Activated CD8-positive, alpha-beta memory T cell treated with anti-CD3 and anti-CD28 coated beads for 1 hour (primary cell): ENCODE measurements at places on chromosomes 7 and 10.

DNA sequence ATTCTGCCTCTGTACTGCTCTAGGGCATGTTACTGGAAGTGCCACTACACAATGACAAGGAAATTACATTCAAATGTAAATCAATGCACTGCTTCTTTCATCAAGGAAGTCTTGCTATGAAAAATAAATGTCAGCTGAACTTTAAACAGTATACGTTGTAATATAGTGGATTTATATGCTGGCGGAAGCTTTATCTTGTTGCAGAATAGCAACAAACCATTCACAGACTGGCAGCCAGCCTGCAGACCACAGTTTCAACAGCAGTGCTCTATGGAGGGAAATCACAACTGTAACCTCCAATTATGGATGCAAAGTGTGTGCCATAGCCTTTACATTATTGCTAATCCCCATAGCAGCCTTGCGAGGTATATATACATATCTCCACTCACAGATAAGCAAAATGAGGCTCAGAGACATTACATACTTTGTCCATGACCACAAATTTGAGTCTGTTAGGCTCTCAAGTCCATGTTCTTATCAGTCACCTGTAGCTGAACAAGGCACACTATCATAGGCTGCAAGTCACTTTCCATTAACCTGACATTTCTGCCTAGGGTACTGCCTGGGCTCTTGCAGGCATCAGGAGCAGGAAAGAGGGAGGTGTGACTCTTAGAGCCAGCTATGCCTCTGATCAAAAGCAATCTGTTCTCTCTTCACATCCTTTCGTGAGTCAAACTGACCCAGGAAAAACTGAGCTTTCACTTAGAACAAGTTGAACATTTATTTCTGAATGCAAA, 22.6 kb downstream of the COL28A1 start:
- DNase-seq = no peak

GRCh38 chr10:77405771-77406241, 231.8 kb downstream of the KCNMA1 start:
- DNase-seq = no peak

DNA sequence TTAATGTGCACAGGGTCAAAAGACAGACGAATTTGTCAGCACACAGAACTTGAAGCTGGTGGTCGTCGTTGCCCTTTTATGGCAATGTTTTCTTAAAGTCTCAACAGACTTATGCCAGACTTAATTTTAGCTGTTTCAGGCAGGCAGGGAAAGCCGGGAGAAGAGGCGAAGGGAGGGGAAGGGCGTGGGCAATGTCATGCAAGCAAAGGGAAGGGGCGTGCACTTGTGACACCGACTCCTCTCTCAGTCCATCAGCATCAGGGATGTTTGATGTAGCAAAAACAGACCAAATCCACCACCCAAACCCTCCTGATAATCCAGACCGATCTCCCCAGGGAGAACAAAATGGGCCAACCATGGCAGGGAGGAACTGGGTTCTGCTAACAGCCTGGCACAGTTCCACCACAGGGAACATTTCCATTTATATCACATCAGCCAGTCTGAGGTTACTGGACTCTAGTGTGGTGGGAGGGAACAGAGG, 118.1 kb upstream of the RHEB start:
- DNase-seq = no peak

GRCh38 chr7:131268906-131269305, 58.8 kb upstream of the MKLN1 start:
- no peak for DNase-seq

DNA sequence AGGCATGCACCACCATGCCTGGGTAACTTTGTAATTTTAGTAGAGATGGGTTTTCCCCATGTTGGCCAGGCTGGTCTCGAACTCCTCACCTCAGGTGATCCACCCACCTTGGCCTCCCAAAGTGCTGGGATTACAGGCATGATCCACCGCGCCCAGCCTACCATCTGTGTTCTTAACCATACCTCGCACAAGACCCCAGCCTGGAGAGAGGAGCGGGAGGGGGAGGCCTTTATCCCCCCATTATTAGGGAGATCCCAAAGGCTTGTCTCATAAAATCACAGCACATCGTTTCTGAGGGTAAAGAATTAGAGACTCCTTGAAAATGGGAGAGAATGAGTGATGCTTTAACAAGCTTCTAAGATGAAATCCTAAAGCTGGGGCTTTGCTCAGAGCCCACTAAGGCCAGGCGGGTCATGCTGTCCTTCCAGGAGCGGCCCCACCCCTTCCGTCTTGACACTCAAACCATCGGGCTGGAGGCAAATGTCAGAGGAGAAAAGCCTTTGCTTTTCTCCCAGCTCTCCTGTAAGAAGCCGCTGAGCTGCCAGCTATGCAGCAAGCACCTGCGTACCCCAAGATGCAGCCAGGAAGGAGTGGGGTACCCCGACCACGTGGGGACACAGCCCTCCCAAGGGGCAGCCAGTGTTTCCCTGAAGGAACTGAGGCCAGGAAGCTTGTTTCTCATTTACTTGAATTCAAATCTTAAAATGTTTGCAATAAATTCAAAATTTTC, 339.7 kb downstream of the PTPRN2 start:
- DNase-seq = no peak

GRCh38 chr7:44574287-44574872, 672 bp upstream of the DDX56 start:
- no peak for DNase-seq

- no peak for DNase-seq
Observed at GRCh38 chr7:6448943-6449543, 1.3 kb upstream of the DAGLB start.

- no peak for DNase-seq
Observed at GRCh38 chr7:157623556-157623955, 286.8 kb downstream of the DNAJB6 start.

- DNase-seq = no peak
Observed at GRCh38 chr7:135160858-135161653, 9.5 kb downstream of the CYREN start.

DNA sequence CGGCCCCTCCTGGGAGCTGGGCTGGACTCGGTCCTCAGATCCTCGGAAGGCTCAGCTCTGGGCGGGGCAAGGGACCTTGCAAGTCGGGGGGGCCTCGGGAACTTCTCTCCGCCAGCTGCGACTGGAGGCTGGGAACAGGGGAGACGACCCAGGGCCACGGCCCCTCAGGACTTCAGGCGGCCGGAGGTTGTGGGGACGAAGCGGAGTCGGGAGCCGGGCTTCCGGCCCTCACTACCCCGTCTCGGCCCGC, 2.6 kb downstream of the ADIRF start:
- no peak for DNase-seq

GRCh38 chr10:100637785-100638184, 102.0 kb downstream of the HIF1AN start:
- DNase-seq = no peak

DNA sequence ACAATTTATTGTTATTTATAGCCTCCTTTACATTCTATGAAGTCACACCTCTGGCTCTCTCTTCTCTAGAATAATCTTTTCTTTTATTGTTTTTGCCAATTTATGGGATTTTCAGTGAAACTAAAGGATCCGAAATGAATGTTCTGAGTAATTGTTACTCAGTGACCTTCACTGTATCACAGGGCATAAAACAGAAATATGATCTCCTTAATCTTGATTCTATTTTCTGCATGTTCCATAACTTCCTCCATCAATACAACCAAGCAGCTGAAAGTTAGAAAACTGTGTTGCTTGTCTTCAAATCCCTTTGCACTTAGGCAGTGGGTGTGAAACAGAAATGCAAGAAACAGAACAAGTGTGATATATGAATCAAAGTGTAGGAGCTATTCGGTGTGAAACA, 57.4 kb upstream of the FERD3L start:
- no peak for DNase-seq

- no peak for DNase-seq
Observed at GRCh38 chr7:152130658-152131590, 105.5 kb downstream of the GALNT11 start.

DNA sequence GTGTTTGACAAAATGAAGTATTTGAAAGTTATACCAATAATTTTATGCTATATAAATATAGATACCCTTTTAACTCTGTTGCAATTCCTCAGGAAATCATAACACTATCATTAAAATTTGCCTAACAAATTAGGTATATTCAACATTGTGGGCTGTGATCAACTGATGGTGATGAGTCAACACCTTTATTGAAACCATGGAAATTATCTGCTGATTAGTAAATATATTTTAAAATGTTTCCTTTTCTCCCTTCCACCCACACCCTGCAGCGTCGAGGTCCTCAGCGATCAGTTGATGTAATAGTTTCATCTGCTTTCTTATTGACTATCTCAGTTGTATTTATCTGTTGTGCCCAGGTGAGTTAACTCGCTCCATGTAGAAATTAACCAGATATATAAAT, 143.9 kb downstream of the PHTF2 start:
- DNase-seq = no peak

DNA sequence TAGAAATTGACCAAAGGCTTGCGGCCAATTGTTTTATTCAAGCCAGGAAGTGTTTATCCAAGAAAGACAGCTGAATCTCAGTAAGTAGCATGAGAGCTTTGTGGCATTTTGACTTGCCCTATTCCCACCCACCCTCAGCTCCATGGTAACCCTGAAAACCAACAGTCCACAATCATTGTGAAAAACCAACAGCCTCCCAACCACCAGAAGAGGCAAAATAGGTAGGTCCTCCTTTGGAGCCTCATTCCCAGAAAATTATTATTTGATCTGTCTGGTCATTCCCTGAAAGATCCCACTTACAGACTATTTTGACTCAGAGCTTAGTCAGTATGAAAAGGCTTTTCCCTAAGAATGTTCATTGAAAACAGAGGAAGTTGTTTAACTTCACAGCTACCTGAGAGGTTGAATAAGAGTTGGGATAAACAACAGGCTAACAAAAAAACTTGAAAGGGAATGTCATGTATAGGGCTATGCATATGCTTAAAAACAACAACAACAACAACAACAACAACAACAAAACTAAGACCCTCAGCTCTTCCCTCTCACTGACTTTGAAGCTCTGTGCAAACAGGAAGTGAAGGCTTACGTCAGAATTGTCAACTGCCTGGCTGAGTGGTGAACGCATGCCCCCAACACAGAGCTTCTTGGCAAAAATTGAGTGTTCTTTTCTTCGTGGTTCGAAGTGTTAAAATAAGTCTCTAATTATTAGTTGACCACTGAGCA, 11.2 kb downstream of the KPNA7 start:
- no peak for DNase-seq

- DNase-seq = no peak
Observed at GRCh38 chr10:122988501-122988900, 8.3 kb downstream of the PSTK start.

GRCh38 chr10:113297226-113297625, 255.6 kb upstream of the HABP2 start:
- no peak for DNase-seq

DNA sequence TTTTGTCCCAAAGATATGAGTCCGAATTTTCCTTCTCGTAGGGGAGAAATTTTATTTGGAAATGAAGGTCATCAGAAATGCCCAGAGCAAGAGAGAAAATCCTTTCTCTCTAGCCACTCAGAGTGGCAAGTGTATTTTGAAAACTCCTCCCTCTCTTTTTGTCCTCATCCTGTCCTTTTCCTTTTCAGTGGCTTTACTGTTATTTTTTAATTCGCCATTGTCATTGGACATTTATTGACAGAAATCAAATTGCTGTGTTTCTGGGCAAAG, 39.6 kb downstream of the TET1 start:
- no peak for DNase-seq

DNA sequence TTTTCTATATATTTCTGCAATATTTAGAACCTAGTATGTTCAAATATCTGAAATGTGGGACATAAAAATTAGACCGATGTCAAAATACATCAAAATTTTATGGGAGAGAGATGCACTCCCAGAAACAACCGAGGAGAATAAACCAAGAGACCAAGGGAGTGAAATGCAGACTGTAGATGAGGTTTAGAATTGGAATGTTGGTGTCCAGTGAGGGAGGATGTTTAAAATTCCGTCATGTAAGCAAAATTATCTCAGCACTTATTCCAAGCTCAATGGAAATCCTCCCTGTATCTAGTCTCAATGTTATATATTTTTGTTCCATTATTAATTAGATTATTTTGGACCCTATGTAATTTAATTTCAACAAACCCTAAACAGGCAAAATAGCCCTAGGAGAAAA, 61.9 kb upstream of the MAGI2 start:
- DNase-seq = no peak

DNA sequence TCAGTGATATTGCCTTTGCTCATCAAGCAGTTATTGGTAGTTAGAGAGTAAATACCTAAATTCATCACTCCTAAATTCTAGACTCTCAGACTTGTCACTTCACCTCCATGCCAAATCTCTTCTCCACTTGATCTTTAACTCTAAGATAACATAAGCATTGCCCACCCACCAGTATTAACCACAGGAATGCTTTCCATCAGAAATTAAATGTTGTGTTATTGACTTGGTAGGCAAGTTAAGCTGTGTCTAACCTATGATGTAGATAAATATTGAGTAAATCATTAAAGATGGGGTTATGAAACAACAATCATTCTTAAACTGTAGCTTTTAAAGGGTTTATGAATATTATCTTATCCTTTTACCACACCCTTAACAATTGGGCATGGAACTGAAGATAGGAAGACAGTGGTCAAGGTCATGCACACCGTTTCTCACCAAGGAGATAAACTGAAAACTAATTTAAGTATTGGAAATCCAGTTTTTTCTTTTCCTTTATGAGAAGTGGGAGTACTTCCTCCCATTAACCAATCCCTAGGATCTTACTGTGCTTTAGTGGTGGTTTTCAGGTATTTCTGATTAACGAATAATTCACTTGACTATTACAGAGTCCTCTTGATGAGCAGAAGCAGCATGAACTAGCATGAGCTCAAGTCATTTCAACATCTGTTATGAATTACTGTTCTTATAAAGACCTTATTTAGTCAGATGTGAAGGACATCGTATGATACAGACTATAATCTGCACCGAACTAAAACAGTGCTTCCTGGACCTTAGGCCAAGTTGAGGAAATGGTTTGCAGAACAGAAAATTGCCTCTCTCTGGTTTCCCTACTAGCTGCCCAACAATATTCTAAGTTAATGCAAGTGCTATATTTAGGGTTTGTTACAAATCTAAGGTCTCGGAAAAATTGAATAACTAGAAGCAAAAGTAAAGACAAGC, 142.0 kb downstream of the LCOR start:
- no peak for DNase-seq

GRCh38 chr7:129417073-129417472, 17.2 kb upstream of the STRIP2 start:
- no peak for DNase-seq

- no peak for DNase-seq
Observed at GRCh38 chr7:44189286-44189992, at the start of gene GCK. Gene GCK, minus strand, starts transcription at chr7:44189439. Its CDS starts 486 bp downstream, at chr7:44188953.

DNA sequence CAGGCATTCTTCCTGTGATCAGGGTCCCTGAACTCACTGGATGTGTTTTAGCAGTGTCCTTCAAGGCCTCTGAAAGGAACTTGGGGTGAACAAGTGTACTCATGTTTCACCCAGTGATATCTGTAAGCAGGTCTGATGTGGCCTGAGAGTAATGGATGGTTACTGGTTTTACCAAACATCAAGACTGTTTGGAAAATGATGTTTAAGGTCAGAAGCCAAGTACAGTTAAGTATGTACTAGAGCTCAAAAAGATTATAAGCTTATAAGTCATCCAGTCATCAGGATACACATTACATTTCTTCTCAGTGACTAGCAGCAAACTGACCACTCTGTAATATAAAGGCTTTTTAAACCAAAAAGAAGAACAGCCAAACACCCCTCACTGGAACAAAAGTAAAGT, 79.8 kb upstream of the PTN start:
- no peak for DNase-seq

- DNase-seq = no peak
Observed at GRCh38 chr7:139721417-139721816, 56.4 kb downstream of the HIPK2 start.

- no peak for DNase-seq
Observed at GRCh38 chr7:518630-519483, 789 bp downstream of the PDGFA start.

- no peak for DNase-seq
Observed at GRCh38 chr7:28061824-28062196, 118.8 kb downstream of the JAZF1 start.

GRCh38 chr10:75024971-75025523, 86.4 kb upstream of the SAMD8 start:
- no peak for DNase-seq
